ENCODE measurements at places on chromosomes 3 and 15. TPM values are rescaled to one million over a fixed set of nuclear protein-coding genes. Genes with fewer than 3 reads are reported as not detected.

GRCh38 chr3:111769110-111769991, 89.7 kb upstream of the PHLDB2 start:
- DNase-seq, result no peak

DNA sequence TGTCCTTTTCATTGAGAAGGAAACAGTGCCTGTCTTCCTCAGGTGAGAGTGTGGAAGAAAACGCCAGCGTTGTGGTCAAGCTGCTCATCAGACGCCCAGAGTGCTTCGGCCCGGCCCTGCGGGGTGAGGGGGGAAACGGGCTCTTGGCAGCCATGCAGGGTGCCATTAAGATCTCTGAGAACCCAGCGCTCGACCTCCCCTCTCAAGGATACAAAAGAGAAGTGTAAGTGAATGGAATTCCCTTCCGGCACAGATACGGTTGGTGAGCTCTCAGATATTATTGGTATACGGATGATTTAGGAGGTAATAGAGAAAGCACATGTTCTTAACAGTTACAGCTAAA, 245.7 kb upstream of the CHRM5 start:
- DNase-seq, result no peak

DNA sequence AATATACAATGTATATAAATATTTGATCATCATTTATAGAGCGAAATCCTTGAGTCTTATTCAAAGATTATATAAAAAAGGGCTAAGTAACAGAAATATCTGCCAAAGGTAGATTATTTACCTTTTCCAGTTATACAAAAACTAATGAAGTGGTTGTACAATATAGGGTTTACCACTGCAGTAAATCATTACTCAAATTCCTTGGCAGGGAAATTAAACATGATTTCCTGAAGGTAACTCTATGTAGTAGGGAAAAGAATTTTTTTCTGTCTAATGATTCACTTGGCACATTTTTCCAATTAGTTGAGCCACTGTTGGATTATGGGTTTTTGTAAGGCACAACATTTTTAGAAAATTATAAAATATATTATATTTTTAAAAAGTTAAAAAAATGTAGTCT, 129.6 kb downstream of the NR2F2 start:
- DNase-seq, result no peak

DNA sequence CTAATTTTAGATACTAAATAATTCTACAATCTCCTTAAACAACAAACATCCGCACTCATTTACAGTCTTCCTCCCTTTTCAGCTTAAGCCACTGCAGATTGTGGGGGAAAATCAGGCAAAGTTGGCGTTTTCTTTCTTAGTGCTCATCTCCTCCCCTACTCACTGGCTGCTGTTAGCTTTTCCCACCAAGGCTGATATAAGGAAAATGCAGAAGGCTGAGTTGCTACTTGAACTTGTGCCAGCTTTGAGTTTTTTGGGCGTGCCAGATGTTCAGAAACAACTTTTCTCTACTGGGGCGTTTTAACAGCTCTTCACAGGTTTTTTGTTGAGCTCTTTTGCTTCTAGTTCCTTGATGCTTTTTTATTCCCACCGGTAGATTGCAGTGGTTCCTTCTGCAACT, 222.0 kb downstream of the PYDC2 start:
- no peak for DNase-seq

SCN11A gene
- total RNA-seq, result not detected

MASP1 gene
- not detected for total RNA-seq

DNA sequence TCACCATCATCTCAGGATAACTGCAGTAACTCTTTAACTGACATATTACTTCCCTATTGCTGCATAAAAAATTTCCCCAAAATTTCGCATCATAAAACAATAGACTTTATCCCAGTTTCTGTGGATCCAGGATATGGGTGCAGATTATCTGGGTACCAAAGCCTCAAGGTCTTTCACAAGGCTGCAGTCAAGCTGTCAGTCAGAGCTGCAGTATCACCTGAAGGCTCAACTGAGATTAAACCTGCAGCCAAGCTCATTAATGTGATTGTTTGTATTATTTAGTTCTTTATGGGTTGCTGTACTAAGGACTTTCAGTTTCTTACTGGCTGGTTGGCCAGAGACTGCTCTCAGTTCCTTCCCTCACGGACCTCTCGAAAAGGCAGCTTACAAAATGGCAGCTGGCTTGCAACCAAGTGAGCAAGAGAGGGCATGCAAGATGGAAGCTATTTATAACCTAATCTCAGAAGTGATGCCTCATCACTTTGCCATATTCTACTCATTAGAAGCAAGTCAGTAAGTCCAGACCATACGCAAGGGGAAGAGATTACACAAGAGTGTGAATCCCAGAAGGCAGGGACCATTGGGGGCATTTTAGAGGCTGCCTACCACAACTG, 54.9 kb downstream of the DCUN1D1 start:
- no peak for DNase-seq

KCNH8 gene
- total RNA-seq, result not detected

CAMP gene
- not detected for total RNA-seq

SLC12A8 gene
- 1.6 TPM for total RNA-seq

CRYBG3 gene
- 4.3 TPM for total RNA-seq
